ENCODE measurements at places on chromosomes 6 and 20. TPM values are rescaled to one million over a fixed set of nuclear protein-coding genes. Genes with fewer than 3 reads are reported as not detected.

GSS gene
- 24.6 TPM for total RNA-seq

GRCh38 chr6:38353310-38354036 lies 286.3 kb downstream of the BTBD9 start:
- no peak for DNase-seq

- DNase-seq, result no peak
These were observed 99.0 kb downstream of the FIG4 start for GRCh38 chr6:109790131-109790530.

GRCh38 chr6:125831659-125832058 lies 40.9 kb downstream of the NCOA7 start:
- no peak for DNase-seq

GRCh38 chr20:43513931-43514647 lies 6.6 kb downstream of the L3MBTL1 start:
- peak; percentile 100 for DNase-seq

FNDC1 gene
- 0.52 TPM for total RNA-seq

DNA sequence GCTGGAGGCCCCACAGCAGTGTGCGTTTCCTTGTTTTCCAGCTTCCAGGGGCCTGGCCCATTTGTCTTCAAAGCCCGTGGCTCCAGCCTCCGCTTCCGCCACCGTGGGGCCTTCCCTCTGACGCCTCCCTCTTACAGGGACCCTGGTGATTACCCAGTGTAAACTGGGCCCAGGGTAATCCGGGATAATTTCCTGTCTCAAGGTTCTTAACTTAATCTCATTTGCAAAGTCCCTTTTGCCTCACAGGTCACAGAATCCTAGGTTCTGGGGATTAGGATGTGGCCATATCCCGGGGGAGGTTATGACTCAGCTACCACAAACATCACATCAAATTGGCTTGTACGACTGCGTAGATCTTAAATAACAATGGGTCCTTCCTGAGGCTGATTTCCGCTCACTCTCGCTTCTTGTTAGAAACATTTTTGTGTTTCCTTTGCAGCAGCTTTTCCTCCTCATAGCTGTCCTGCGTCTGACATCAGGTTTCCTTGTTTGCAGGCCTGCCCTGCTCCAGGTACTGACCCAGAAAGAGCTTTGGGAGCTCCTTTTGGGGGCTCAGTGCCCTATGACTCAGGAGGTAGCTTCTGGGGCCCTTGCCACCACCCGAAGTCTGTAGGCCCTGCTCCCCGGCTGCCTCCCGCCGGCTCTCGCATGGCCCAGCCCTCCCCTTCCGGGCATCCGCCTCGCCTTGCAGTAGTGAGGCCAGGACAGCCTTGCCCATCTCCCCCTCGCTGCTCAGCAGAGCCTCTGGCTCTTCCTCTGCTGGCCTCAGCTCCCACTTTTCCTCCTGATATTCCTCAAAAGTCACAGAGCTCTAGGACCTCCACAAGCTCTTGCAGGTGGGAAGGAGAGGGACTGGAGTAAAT lies 100.5 kb downstream of the ERMARD start:
- no peak for DNase-seq

DNA sequence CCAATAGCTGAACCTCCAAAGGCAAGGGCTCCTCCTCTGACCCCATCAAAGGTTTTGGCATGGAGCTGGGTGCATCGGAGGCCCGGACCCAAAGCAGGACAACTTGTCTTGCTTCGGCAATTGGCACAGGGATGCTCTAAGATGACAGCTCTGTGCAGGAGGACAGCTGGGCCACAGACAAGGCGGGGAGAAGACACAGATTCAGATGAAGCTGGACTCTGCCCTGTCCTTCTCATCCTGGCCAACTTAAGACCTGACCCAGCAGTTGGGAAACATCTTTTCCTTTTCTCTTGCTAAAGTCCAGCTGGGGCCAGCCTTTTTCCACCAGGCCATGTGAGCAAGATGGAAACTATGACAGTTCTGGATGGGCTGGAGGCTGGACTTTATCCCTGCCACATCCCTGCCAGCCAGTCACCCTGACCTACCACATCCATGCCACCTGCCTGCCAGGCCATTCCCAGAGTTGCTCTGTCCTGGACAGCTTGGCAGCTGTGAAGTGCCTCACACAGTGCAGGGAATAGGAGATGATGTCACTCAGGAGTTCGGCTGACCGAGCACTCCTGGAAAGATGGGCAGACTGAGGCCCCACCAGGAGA lies 12.7 kb upstream of the PSMF1 start:
- no peak for DNase-seq

RGS17 gene
- 0.33 TPM for total RNA-seq

MACROD2 gene
- total RNA-seq, result 21.8 TPM

DNA sequence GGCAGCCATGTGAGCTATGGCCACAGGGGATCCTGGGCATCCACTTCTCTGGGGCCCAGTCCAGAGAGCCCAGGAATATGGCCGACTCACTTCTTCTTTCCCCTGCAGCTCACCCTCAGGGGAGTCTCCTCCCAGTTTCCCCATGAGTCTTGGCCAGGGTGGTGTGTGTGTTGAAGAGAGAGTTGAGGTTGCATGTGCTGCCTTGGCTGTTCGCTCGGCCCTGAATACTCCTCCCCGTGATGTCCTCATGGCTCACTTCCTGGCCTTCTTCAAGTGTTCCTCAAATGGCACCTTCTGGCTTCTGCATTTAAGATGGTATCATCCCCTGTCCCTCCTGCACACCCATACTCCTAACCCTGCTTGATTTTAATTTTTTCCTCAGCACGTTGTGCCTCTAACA lies 3.2 kb upstream of the TREML1 start:
- peak; percentile 54 for DNase-seq

GRCh38 chr6:68968301-68968649 lies 333.2 kb downstream of the ADGRB3 start:
- DNase-seq, result no peak

GRCh38 chr20:33325350-33325749 lies 42.3 kb downstream of the BPIFB1 start:
- no peak for DNase-seq

TINAG gene
- total RNA-seq, result not detected

TOX2 gene
- 2.0 TPM for total RNA-seq

DNA sequence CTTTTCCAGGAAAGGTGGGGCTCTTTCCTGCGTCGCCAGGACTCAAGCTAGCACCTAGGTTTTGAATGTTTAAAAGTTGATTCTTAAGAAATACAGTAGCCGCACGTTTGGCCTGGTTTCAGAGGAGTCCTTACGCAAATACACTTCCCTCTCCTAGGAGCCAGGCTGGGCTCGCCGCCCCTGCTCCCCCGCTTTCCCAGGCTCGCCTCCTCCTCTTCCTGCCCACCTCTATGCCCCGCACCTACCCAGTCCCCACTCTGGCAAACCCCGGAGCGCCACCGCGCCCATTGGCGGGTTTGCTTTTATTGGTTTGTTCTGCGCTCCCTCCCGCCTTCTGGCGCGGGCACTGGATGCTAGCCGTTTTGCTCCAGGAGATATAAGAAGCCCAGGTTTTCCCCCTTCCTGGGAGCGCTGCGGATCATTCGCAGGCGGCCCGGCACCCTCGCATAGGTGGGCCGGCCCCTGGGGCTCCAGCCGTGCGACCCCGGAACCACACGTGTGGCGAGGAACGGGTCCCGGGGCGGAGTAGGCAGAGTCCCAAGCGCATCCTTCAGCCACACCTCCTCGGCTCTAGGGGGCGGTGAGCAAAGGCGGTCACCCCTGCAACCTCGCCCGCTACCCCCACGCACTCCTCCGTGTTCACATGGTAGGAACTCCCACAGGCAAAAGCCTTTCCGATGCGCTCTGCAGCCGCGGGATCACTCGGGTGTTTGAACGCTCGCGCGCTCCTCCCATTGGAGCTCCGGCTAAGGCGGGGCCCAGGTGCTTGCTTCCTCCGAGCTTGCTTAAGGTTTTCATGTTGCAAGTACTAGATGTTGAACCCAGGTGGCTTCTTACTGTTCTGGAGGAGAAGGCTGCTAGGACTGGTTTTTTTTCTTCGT lies 119.0 kb downstream of the RTN4IP1 start:
- DNase-seq, result peak; percentile 73

DNA sequence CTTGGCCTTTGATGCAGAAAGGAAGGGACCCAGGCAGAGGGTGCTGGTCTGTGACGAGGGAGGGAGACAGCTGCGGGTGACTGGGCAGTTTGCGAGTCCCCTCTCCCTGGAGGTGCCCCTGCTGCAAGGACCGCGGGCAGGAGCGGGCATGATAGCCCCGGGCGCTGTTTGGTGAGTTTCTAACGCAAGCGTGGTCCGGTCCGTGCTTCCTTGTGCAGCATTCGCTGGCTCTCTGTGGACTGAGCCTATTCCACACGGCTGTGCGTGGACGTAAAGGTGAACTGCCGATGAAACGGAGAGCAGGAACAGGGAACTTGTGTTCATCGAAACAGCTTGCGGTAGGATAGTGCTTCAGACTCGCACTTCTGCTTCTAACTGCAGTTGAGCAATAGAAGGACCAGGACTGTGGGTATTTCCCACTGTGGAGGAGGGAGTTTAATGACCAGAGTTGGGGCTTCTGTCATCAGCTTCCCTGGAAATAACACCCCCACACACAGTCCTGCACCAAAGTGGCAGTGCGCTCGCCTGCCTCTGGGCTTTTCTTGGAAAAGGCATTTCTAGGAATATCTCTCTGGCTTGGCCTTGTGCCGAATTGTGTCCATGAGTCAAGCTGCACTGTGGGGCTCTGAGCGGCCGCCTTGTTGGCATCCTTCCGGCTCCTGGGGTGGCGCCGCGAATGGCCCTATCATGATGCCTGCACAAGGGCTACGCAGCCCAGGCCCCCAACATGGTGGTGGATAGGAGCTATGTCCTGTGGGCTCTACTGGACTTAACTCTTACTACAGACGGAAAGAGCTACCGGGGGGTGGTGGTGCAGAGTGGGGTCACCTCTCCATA lies 48.9 kb downstream of the DUSP22 start:
- peak; percentile 5 for DNase-seq
